ENCODE measurements at places on chromosomes 13 and 19.
A peak's percentile ranks its signal among the peaks of the same experiment; 100 is the strongest.

- DNase-seq = no peak
Observed at GRCh38 chr19:1064661-1065605, 2.0 kb upstream of the ARHGAP45 start.

DNA sequence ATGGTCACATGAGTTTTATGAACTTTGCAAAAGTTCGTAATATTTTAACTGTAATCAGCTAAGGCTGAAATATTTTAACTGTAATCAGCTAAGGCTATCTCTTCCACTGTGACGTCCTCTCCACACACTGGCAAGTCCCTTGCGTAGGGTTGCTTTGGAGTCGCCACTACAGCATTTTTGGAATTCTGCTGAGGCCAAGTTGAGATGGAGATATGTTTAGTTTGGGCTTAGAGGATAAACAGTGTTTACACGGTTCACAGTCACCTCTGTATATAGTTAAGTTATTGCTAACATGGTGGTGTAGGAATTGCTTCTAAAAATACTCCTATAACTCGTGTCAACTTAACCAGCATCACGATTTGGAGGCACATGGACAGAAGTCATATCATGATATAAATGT, 143.6 kb upstream of the SERP2 start:
- no peak for DNase-seq

GRCh38 chr19:8208922-8209461, at the start of gene CERS4:
TSS of gene CERS4 (plus strand) at chr19:8209370. CDS start at chr19:8251077, 41,707 bp downstream.
- DNase-seq = no peak

- no peak for DNase-seq
Observed at GRCh38 chr19:6710273-6711077, 10.0 kb downstream of the C3 start.

DNA sequence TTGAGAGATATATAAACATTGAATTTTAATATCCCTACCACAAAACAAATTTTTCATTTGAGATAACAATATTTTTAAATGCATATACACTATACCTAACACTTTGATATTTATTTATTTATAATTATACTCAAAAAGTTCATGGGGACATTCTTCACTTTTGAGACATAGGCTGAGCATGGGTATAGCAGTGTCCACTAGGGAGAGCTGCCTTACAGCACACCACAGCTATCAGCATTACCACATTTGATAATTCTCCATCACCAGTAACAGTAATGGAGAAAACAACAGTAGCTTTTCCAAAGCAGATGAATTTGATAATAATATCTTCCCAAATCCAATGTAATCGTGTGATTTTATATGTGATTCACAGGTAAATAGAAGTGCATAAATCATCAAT, 626.1 kb downstream of the DACH1 start:
- no peak for DNase-seq

DNA sequence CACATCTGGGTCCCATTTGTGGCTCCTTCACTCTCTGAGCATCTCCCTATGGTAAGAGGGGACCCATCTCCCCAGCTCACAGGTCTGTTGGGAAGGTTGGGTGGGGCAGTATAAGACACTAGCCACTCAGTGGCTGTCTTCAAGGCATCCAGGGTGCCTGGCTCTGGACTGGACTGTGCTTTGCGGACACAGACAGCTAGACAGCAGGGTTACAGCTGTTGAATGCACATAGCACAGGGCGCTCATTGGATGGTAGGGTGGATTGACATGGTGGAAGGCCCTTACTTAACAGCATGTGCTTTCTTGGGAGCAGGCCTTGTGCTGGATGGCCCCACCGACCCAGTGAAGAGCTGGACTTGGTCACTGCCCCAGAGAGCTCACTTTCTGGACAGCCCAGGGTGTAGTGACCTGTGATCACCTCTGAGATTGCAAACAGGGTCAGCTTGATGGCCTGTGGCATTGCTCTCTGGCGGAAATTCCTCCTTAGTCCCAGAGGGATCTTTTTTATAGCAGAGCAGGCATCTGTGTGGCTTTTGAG, 1.9 kb downstream of the ZNF444 start:
- no peak for DNase-seq

DNA sequence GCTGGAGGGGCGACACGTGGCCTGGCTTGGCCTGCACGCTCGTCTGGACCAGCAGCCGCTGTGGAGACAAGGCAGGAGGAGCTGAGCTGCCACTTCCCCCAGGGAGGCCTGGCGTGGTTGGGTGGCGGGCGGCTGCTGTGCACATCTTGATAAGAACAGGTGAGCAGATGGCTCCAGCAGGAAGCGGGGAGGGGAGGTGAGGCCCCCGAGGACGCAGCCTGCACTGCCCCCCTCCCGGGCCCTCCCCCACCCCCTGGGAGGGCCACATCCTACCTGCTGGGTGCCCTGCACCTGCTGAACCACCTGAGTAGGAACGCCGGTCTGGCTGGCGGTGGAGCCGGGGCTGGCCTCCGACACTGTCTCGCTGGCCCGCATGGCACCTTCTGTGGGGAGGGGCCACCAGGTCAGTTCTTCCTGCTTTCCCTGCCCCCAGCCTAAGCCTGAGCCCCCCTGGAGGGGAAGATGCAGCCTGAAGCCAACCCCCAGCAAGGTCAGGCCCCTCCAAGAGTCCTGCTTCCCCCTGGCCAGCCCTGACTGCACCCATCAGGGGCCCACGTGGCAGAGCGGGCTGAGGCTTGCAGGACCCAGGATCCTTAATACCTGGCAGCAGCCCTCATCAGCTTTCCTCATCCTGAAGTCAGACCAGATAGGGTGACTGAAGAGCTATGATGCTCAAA, 22.8 kb downstream of the RFX1 start:
- DNase-seq = no peak

GRCh38 chr19:44912854-44913253, 1.6 kb upstream of the APOC1 start:
- no peak for DNase-seq

DNA sequence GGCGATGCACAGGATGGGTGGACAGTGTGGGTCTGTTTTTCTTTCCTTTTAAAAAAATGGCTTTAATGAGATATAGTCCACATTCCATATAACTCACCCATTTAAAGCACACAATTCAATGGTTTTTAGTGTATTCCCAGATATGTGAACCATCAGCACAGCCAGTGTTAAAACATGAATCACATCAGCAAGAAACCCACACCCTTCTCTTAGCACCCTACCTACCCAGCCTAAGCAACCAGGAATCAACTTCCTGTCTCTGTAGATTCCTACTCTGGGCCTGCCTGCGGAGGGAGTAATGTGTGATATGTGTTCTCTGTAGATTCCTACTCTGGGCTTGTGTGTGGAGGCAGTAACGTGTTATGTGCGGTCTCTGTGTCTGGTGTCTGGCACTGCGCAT, 11.9 kb downstream of the TMEM255B start:
- no peak for DNase-seq

DNA sequence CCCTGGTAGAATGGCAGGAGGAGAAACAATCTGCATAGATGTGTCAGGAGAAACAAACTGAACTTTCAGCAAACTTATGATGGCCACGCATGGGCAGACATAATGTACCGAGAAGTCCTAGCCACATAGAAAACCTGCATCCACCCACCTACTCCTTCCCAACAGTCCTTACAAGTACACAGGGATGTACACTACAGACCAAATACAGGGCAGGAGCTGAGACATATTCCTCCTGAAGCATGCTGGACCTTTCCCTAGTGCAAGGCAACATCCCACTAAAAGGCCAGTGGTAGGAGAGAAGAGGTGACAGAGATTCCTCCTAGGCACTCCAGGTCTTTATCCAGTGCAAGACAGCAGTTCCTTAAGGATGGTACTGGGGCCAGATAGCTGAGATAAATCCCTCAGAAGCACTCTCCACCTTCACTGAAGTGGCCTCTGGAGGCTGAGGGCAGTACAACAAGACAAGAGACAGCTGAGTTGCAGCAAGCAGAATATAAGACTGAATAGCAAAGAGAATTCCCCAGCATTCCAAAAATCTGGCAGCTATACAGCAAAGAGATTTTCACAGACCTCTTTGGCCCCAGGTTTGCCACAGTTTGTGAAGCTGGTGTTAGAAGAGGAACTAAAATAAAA, 18.3 kb downstream of the VWA8 start:
- no peak for DNase-seq

DNA sequence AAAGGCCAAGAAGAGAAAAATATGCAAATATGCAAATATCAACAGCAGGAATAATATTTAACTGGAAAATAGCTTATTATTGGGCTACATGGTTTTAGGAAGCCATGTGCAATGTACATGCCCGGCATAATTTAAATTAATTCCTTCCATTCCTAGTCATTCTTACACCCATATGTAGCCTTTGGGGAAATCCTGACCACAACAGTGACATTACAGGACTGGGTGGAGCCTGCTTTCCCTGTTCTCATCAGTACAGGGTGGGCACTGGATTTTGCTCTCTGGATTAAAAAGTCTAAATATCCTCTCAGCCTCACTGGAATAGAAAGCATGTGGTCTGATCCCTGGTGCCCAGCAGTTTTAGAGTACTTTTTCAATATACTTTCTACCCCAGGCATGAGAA, 198.2 kb downstream of the DNAJC15 start:
- no peak for DNase-seq

DNA sequence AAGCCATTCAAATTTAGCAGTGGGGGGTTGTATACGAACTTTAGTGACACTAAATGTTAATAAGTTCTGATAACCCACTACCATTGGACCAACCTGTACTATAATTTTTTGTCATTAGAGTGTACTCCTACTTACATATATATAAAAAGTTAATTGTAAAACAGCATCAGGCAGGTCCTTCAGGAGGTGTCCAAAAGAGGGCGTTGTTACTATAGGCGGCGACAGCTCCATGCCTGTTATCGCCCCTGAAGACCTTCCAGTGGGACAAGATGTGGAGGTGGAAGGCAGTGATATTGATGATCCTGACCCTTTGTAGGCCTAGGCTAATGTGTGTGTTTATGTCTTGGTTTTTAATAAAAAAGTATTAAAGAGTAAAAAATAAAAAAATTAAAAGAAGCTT, 27.5 kb downstream of the SPRYD7 start:
- no peak for DNase-seq

DNA sequence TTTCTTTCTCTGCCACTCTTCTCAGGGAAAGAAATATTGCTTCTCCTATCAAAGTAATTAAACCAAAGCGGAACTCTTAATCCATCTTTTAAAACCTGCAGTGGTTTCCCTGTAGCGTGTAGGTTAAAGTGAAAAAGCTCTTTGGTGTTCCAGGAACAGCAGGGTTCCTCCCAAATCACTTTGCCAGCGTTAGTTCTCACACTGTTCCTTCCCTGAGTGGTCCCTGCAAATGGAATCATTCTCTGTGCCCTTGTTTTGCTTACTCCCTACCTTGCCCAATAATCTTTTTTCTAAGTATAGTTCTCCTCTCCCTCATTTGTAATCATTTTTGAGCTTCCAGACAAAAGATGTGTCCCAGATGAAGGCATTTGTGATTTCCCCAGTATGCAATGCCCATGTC, 207.5 kb downstream of the HS6ST3 start:
- DNase-seq = no peak

GRCh38 chr19:28736528-28736927, 476.4 kb downstream of the UQCRFS1 start:
- DNase-seq = no peak

DNA sequence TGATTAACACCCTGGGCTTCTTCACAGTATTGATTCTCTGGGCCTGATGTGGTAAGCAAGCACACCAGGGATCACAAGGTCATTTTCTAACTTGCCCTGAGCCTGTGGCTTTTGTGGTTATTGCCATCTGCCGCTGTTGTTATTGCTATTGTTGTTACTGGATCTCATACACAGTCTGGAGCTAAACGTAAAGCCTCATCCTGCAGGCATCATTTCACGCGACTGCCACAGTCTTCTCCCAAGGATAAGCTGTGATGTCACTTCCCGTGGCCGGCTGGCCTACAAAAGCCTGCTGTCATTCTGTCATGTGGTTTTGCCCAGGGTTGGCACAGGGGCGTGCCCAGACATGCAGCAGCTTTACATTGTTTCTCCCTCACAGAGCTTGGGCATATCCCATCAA, 154.0 kb upstream of the GPR12 start:
- DNase-seq = no peak

GRCh38 chr13:111142472-111142871, 27.4 kb downstream of the ARHGEF7 start:
- DNase-seq = no peak

DNA sequence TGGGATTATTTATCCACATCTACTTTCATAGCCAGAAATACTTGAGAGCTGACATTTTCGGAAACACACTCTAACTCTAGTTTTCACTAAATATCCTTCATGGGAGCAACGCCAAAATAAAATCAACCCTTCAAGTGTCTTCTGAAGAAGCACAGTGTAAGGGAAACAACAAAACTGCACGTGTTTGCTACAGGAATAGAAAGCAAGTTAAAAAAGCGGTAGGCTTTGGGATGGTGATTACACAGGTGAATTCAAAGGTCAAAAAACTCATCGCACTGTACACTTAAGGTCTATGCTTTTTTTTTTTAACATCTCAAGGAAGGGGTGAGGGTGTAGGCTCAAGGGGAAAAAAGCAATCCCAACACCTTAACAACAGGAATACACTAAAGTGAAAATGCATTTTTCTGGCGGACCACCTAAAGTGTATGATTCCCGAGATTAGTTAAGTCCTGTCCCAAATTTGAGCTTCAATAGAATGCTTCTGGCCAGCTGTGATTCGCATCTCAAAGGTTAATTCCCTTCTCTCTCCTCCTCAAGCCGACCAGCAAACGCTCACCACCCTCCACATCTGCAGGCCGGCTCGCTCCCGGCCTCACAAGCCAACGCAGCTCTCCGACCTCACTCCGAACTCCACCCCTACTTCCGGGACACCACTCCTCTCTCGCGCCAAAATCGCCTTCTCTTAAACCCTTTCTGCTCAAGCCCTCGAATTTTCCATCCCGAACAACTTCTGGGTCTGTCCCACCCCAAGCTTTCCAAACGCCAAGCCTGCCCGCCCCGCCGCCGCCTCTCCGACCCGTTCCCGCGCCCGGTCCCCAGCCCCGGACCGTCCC, 1.1 kb downstream of the ARGLU1 start:
- DNase-seq = peak; percentile 41

GRCh38 chr19:23956051-23956450, 41.4 kb downstream of the ZNF726 start:
- no peak for DNase-seq

GRCh38 chr13:41004875-41005693, 14.0 kb downstream of the ELF1 start:
- no peak for DNase-seq

GRCh38 chr13:34638897-34639296, 303.2 kb upstream of the NBEA start:
- no peak for DNase-seq

- peak; percentile 91 for DNase-seq
Observed at GRCh38 chr19:53195265-53195903, 2.2 kb upstream of the ZNF665 start.

GRCh38 chr13:52156724-52157261, 2.6 kb downstream of the NEK3 start:
- DNase-seq = no peak

DNA sequence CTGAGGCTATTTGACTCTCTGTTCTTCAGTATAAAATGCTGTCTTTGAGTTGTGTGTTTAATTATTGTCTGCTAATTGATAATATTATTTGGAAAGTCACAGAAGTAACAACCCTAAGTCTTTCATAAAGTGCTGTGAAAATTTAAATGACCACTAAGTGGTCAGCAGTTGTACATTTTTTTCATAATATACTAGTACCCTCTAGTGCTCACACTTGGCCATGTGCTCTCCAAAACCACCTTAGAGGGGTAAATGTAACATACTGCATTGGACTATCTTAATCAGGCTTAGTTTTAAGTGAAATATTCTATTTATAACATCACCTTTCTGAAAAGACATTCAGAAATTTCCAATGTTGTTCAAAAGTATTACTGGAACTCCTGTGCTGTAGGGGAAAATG, 745.3 kb downstream of the GPC5 start:
- DNase-seq = no peak

Measured in NCI-H187 treated with DMSO at 0.1 percent for 48 hours (cell line).